ENCODE measurements at places on chromosomes 7 and 10.

- peak; percentile 69 for DNase-seq
These were observed 111.0 kb upstream of the KLF14 start for GRCh38 chr7:130844811-130845580.

DNA sequence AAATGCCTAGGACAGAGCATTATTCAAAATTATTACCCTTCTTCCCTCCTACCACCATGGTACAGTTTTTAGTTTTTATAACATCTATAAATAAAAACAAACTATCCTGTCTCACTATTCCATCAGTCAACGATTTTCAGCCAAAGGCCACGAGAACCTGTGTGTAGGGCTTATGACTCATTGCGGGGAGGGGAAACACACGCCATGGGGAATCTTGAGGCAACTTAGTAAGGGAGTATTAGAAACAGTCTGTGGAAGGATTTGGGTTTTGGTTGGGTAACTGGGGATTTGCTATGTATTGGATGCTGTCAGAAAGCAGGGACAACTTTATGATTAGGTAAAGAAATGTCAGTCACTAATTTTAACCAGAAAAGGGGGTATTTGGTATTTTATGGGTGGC lies 14.7 kb downstream of the GPR141 start:
- DNase-seq = no peak

GRCh38 chr7:134678115-134678514 lies 31.5 kb downstream of the BPGM start:
- no peak for DNase-seq

DNA sequence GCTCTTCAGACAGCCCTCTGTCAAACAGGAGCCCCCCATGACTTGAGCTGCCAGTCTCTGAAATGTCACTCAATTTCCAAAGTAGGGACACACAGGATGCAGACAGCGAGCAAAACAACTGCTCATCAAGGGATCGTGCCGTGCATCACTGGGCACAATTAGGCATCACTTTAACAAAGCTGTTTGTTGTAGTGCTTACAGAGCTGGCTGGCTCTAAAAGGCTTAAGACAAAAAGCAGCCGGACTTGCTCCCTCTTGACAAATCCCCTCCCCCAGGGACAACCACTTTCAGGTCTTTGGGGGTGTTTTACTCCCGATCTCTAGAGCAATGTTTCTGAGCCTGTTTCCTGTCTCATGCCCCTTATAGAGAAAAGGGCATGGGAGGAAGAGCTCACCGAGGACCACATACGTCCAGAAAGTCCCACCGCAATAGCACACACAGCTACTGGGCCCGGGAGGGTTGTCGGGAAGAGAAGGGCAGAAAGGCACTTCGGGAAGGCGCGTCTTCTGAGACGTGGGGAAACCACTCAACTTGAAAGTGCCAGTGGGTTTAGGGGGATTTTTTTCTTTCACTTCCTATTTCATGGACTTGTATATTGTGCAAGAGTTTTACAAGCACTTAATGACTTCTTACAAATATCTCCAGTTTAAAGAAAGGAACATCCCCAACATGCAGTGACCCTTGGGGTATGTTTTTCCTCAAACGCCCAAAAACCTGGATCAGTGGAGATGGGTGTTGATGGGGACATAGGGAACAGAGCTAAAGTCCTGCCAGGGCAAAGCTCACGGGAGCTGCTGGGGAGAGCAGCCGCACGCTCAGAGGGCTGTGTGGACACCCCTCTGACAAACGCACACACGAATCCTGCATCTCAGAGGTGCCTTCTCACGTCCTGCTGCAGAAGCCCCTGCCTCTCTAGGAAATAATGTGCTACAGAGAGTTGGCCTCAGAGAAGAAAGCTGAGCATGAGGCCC lies 27.1 kb downstream of the LRRC20 start:
- DNase-seq = no peak

- DNase-seq = no peak
These were observed 185.2 kb upstream of the PITRM1 start for GRCh38 chr10:3357737-3358136.

- DNase-seq = no peak
These were observed 17.7 kb downstream of the LRRD1 start for GRCh38 chr7:92161271-92161670.

GRCh38 chr7:112546723-112547513 lies 66.1 kb downstream of the LSMEM1 start:
- DNase-seq = no peak

DNA sequence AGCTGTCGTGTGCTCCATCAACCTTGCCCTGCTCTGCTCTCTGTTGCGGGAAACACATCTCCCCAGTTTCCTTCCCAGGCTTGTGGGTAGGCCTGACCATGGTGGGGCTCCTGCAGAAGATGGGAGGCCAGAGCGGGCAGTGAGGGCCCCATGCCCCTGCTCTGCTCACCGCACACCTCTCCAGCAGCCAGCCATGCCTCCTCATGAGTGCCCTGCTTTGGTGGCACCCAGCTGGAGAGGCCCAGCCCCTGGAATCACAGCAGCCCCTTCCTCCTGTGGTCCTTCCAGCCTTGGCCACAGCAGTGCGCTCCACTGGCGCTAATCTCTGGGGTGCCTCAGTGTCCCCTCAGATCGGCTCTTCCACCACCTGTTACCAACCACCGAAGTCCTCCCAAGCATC lies 4.2 kb upstream of the OPN4 start:
- DNase-seq = no peak

DNA sequence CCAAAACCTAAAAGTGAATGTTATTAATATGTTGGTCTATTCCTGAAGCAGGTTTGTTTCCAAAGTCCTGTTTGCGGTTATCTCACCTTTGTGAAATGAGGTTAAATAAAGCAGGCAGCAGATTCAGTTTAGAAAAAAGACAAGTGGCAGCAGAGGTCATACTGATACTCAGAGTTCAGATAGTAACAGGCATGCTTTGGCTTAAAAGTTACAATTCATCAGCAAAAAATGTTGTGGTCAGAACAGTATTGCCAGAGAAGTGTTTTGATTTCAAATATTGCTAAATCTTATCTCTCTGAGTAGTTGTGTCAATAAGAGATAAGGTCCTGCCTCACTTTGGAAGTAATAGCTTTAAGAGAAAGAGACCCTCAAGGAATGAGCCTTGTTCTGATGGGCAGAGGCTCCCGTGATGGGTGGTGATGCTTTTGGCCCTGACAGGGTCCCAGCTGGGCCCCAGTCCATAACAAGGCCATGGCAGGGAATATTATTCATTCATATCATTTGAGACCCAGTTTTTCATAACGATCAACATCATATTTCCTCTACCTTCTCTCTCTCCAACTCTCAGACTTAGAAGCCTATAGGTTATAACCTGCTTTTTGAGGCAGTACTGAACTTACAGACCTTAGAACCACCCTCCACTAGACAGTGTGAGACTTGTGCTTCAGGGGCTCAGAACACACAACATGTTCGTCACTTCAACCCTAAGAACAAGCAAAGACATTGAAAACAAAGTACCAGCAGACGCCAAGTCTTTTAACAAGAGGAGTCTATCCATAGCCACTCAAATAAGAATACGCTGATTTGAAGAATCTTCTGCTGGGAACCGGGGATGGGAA lies 58.5 kb upstream of the AHR start:
- no peak for DNase-seq

- DNase-seq = no peak
These were observed 22.9 kb downstream of the ATP6V1F start for GRCh38 chr7:128885370-128886187.

DNA sequence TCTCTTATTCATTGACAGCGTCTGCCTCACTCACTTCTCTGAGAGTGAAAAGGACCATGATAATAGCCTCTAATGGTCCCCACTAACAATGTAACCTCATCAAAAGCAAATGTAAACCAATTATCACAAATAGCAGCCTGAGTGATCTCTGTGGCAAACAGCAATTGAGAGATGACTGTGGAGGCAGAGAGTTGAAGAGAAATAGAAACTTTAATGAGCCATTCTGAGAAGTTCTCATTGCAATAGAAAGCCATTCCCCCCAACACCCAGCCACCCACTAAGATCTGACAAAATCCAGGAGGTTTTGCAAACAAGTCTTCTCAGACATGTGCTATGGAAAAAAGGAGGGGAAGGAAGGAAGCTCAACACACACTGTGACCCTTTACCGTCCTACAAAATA lies 44.2 kb upstream of the RNF148 start:
- no peak for DNase-seq

DNA sequence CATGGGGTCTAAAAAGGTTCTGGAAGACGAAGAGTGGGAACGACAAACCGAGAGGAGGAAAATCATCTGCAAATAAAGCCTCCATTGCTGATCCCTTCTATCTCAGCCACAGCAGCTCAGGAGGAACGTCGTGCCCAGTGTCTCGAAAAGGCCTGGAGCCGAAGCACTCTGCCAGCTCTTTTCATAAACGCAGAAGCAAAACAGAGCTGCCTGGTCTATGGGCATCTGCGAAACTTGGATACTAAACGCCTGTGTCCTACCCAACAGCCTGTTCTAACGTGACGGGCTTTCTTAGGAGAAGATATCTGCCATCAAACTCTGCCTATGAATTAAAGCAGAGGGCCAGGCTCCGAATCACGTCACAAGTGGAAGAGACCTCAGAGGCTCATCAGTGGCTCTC lies 68.7 kb downstream of the GNA12 start:
- DNase-seq = no peak

DNA sequence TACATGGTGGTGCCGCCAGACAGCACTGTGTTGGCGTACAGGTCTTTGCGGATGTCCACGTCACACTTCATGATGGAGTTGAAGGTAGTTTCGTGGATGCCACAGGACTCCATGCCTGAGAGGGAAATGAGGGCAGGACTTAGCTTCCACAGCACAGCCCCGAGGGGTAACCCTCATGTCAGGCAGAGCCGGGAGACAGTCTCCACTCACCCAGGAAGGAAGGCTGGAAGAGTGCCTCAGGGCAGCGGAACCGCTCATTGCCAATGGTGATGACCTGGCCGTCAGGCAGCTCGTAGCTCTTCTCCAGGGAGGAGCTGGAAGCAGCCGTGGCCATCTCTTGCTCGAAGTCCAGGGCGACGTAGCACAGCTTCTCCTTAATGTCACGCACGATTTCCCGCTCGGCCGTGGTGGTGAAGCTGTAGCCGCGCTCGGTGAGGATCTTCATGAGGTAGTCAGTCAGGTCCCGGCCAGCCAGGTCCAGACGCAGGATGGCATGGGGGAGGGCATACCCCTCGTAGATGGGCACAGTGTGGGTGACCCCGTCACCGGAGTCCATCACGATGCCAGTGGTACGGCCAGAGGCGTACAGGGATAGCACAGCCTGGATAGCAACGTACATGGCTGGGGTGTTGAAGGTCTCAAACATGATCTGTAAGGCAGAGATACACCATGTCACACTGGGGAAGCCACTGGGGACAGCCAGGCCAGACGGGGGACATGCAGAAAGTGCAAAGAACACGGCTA lies 104.6 kb upstream of the TNRC18 start:
- no peak for DNase-seq

- DNase-seq = no peak
These were observed 19.4 kb upstream of the TMEM72 start for GRCh38 chr10:44891721-44892120.

DNA sequence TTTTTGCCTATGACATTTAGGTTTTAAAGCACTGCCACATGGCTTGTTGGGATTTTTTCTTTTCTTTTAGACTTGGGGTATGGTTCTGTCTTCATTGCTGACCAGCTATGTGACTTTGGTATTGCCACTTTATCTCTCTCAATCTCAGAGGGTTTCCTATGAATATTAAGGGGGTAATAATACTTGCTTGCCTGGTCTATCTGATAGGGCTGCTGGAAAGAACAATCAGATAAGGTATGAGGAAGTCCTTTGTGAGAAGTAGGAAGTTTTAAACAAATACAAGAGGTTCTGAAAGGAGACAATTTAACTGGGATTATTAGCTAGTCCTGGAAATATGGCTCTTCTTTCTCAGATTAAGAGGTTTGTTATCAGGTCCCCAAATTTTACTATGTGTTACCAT lies 80.8 kb downstream of the ZNF92 start:
- DNase-seq = no peak

- DNase-seq = no peak
These were observed 307.8 kb upstream of the POM121L12 start for GRCh38 chr7:52727632-52728031.

- no peak for DNase-seq
These were observed 63.1 kb downstream of the ZNF37A start for GRCh38 chr10:38157270-38157685.

- no peak for DNase-seq
These were observed 561.1 kb upstream of the STEAP1 start for GRCh38 chr7:89593125-89593524.

- DNase-seq = no peak
These were observed 680.2 kb upstream of the GHITM start for GRCh38 chr10:83459124-83459523.

- DNase-seq = no peak
These were observed 17.8 kb upstream of the GPAM start for GRCh38 chr10:112201334-112201733.

- DNase-seq = no peak
These were observed 253.1 kb upstream of the SHH start for GRCh38 chr7:156065400-156065799.

GRCh38 chr7:28669330-28669729 lies 257.0 kb downstream of the CREB5 start:
- DNase-seq = no peak

- no peak for DNase-seq
These were observed 19.7 kb downstream of the LIMK1 start for GRCh38 chr7:74103219-74103772.

GRCh38 chr7:143444063-143444782 lies 970 bp downstream of the TAS2R60 start:
- no peak for DNase-seq

- no peak for DNase-seq
These were observed 91.5 kb upstream of the EFCAB10 start for GRCh38 chr7:105672801-105673200.

DNA sequence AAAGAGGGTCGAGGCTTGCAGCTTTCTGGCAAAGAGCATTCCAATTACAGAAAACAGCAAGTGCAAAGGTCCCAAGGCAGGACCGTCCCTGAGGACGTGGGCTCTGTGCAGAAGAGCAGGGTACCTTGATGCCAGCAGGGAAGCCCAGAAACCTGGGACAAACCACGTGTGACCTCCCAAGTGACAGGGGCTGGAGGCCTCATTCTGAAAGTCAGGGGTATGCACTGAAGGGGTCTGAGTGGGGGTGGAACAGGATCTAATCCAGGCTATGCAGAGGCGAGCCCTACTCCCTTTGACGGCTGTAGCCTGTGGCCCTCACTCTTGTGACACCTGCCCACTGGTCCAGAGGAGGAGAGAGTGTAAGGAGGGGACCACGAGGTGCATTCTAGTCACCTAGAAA lies 22.9 kb downstream of the TMEM273 start:
- no peak for DNase-seq

DNA sequence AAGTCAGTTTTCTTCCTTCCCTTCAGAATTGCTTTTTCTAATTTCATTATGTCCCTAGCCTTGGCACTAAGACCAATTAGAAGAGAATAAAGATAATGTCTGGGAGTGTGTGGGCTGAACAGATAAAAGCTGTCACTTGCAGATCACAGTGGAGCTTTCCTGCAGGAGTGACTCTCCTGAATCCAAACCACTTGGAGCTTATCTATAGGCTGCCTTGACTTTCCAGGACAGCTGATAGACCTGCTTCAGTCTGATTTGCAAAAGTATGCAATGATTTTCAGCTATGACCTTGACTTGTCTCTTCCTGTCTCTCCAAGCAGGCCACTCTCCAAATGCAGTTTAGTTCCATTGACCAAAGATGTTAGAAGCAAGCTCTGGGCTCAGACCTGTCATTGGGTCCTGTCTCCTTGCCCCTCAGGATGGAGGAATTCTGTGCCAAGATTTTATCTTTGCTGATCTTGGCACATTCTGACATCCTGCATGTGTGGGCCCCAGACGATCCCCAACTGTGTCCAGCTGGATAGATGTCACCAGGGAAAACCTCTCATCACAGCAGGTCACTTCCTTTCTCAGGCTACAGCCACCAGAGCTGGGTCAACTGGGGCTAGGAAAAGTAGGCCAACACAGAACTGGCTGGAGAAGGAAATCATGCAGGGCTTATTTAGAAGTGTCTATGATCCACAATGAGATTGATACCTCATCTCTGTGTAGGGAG lies 120.9 kb upstream of the ZNF438 start:
- no peak for DNase-seq
